ENCODE measurements at places on chromosomes 4 and X.

DNA sequence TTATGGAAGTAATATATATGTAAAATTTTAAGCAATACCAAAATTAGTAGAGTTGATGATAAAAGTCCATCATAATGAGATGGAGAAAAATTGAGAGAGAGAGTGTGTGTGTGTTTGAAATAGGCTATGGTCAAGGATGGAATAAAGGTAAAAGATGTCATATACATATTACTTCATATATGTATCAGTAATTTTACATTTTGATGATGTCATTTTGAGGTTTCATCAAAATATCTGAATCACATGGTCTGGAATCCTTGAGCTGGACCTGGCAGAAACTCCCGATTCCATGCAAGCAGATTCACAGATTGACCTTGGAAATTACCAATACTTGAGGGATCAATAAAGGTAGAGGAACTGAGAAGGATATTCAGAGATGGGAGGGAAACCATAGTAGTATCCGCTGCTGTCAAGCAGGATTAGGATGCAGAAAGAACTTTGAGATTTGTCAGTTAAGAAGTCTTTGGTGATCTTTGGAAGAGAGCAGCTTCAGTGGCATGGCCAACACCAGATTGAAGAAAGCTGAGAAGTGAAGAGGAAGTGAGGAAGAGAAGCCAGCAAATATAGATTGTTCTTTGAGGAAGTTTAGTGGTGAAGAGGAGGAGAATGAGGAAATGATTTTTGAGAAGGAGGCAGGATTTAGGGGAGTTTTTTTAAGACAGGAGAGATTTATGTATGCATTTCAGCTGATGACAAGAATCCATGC, 21.5 kb downstream of the DNAAF6 start:
- DNase-seq, result no peak

DNA sequence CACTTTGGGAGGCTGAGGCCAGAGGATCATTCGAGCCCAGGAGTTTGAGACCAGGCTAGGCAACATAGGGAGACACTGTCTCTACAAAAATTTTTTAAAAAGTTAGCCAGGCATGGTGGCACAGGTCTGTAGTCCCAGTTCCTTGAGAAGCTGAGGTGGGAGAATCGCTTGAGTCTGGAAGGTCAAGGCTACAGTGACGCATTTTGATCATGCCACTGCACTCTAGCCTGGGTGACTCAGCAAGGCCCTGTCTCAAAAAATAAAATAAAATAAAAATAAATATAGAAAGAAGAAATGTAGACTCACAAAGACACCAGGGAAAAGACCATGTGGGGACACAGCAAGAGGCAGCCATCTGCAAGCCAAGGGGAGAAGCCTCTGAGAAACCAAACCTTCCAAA, 42.3 kb upstream of the SLC7A3 start:
- DNase-seq, result no peak

GRCh38 chr4:176185051-176185450, 10.3 kb downstream of the SPATA4 start:
- no peak for DNase-seq

GRCh38 chrX:35786271-35786670, 11.9 kb upstream of the MAGEB16 start:
- DNase-seq, result no peak

DNA sequence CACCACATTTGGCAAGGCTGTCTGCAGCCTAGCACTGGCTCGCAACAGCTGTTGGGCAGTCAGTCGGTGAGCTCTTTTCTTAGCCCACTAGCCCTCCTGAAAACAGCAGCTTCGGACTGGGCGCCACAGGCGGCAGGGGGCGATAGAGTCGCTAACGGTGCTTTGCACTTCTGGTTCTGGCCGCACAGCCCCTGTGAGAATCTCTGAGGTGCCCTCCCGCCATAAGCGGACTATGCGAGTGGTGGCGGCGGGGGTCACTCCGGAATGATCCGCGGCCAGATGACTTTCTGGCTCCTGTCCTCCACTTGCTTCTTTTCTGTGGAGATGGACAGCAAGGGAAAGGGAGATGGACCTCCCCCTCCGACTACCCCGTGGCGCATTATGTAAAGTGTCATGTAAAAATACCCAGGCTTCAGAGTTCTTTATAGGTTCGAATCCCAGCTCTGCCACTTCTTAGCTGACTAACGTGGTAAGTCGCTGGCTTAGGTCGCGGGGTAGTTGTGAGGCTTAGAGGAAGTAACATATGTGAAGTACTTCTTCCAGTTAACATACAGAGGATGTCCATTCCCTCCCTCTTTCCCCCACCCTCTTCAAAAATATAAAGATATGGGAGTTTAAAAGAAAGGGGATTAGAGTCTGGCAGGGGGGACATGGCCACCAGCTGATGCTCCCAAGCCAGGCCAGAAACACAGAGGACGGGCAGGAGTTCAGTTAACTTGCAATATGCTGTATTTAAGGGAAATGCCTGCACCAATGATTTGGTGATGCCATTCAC, 11.0 kb downstream of the ARHGAP36 start:
- DNase-seq, result no peak

DNA sequence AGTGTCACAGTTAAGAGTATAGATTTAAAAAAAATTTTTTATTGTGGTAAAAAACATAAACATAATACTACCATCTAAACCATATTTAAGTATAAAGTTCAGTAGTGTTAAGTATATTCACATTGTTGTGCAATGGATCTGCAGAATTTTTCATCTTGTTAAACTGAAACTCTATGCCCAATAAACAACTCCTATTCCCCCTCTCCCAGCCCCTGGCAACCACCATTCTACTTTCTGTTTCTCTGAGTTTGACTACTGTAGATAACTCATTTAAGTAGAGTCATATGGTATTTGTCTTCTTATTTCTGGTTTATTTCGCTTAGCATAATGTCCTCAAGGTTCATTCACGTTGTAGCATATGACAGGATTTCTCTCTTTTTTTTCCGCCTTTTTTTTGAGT, 112.4 kb downstream of the PTTG2 start:
- no peak for DNase-seq

DNA sequence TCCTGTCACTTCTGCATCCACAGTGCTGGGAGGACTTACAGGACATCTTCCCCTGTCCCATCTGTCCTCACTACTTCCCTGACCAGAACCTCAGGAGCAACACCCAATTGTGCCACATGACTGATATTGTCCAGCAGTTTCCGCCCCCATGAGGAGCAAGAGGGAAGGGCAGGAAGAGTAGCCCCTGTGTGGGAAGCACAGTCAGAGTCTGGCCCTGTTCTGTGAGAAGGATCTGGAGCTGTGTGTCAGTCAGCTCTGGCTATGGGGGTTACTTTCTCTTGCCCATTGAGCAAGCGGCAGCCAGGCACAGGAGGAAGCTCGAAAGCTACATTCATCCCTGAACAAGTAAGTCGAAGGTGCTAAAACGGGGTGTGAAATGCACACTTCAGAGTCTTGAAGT, 14.8 kb upstream of the TRIM60 start:
- no peak for DNase-seq

DNA sequence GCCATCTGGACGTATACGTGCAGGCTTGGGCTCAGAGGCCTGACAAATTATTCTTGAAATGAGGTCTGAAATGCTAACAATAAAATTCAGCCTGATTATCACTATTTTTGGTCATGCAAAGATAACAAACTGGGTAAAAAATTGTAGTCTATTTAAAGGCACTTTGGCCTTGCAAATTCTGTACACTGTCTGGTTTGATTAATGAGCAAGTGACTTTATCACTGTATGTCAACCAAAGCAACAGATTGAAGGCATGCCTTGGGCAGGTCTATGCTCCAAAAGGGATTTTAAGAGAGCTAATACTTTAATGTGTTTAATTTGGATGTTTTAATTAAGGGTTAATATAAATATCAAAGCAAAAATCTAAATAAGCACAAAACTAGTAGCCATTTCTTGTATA, 1034.9 kb upstream of the GRID2 start:
- DNase-seq, result no peak

DNA sequence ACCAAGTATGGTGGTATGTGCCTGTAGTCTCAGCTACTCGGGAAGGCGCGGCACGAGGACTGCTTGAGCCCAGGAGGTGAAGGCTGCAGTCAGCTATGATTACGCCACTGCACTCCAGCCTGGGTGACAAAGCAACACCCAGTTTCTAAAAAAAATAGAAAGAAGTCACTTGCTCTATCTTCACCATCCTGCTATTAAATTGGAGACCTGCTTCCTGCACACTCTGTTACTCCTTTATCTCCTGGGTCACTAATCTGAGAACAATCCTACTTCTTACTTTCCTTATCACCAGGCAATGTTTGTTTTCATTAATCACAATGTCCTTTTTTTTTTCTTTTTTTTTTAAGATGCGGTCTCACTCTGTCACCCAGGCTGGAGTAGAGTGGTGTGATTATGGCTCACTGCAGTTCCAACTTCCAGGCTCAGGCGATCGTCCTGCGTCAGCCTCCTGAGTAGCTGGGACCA, 16.2 kb downstream of the PRKX start:
- DNase-seq, result no peak

DNA sequence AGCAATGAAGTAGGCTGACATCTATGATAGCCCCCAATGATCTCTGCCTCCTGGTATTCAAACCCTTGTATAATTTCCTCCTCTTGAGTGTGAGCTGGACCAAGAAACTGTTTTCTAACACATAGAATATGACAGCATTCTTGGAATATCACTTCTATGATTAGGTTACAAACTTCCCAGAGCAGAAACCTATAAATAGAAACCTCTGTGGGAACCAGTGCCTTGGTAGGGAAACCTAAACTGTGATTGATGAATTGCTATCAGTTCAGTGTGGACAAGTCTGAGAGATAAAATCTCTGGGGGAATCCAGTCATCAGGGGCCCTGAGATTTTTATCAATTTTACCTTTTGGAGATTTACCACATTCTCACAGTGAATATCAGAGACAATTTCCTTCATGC, 756.5 kb upstream of the AGA start:
- no peak for DNase-seq

GRCh38 chr4:71635139-71635748, 148.6 kb downstream of the GC start:
- DNase-seq, result no peak

DNA sequence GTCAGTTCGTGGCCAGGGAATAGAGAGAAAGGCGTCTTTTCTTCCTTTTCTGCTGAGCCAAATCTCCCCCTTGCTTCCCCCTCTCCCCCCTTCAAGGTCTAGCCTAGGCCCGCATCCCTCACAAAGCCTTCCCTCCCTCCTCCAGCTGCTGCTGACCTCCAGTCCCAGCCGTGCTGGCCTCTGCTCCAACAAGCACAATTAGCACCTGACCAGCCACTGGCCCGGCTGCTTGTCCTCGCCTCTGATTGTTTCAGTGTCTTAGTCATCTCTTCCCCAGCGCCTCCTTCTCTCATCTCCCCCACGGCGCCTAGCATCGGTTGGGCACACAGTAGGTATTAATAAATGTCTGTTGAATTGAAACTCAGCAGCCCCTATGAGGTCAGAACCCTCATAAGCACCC, 4.2 kb downstream of the ELF4 start:
- DNase-seq, result no peak

DNA sequence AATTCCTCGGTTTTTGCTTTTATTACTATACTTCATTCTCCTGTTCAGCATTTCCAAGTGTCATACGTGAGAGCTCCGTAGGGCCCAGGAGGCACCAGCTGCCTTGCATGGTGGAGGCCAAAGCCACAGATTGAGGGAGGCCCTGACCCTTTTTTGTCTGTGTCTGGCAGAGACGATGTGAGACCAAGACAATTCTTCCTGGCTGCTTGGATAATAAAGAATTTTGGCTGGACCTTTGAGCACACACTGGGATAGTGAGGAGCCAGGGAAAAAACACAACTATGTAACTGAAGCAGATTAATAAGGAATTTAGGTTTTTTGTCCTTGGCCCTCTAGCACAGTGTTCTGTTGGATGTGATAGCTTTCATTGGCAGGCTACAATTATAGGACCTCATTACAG, 161.0 kb downstream of the CPXCR1 start:
- DNase-seq, result no peak

DNA sequence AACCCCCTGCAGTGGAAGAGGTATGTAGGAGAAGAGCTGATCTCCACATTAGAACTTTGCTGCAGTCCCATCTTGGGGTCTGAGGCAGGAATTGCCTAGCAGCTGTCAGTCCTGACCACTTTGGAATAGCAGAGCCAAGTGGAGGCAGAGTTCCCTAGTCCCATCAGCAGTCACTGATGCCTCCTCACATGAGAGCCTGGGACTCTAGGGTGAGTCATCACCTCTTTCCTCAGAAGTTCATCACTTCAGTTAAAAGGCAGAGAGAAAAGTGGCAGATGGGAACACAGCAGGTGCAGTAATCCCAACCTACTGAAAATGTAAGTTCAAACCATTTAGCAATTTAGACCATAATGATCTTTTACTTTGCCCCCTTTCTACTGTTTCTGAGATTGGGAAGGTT, 73.9 kb upstream of the MED14 start:
- DNase-seq, result no peak

GRCh38 chr4:27619435-27619834, 758.8 kb downstream of the STIM2 start:
- DNase-seq, result no peak

DNA sequence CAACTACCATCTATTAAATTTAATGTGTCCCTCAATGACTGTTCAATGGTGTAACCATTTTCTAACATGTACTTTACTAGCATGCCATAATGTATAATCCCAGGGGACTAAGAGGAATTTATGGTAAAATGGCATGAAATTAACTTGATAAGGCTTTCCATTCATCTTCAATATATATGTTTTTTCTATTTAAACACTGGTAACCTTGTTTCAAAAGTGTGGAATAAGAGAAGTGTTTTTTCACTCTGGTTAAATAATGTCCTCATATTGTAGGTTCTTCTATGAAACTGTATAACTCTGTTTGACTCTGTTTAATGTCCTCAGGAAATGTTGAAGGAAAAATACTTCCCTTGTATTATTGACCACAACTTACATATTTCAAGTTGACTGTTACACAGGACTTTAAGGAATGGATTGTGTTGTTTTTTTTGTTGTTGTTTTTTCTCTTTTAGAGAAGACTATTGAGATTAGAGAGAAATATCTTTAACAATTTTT, 113.8 kb upstream of the ARSJ start:
- no peak for DNase-seq

GRCh38 chr4:163486321-163486720, 8.2 kb upstream of the TMA16 start:
- no peak for DNase-seq

DNA sequence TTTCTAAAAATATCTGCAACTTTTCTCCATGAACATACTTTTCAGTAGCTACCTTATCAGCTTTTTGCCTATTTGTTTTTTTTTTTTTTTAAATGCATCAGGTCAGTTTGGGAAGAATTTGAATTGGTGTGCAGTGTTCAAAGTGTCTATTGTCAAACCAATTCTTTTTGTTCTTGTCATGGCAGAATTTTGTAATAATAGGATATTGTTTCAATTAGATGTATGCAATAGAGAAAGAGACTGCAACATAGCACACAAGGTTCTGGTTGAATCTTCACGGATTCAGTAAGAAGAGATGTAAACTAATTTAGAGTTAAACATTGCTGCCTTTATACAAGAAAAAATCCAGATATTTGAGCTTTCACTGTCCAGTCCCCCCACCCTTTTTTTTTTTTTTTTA, 277.1 kb downstream of the GRID2 start:
- DNase-seq, result no peak

- DNase-seq, result peak; percentile 37
Measured at GRCh38 chr4:185933078-185933581, 121.1 kb upstream of the SORBS2 start.

- no peak for DNase-seq
Measured at GRCh38 chr4:98864560-98864959, 64.4 kb downstream of the EIF4E start.

- DNase-seq, result peak; percentile 39
Measured at GRCh38 chrX:16185725-16186136, 18.4 kb downstream of the MAGEB17 start.

All from astrocyte of the cerebellum (primary cell).